ENCODE measurements at places on chromosomes 5 and 9. TPM values are rescaled to one million over a fixed set of nuclear protein-coding genes. Genes with fewer than 3 reads are reported as not detected.

Gene NMUR2
- total RNA-seq = not detected

Gene SPATA6L
- 0.65 TPM for total RNA-seq

Gene PCDHB4
- total RNA-seq = 0.22 TPM

Gene PDE6A
- total RNA-seq = not detected

Gene AUH
- total RNA-seq = 8.7 TPM

Gene PLPPR1
- total RNA-seq = not detected

Gene PPIC
- 116 TPM for total RNA-seq

Gene DMRT3
- total RNA-seq = not detected

Gene DAB2IP
- total RNA-seq = 19.7 TPM

Gene LRRC19
- total RNA-seq = not detected

- peak; percentile 31 for DNase-seq
- H3K36me3 ChIP-seq = no peaks in the 10 kb centered on the region
- peak overlapping the region; percentile 87 for H3K27ac ChIP-seq
- peaks cover 44% of the 10 kb centered on the region for H3K4me1 ChIP-seq
Measured at GRCh38 chr9:36029202-36029601, 7.5 kb upstream of the RECK start.

DNA sequence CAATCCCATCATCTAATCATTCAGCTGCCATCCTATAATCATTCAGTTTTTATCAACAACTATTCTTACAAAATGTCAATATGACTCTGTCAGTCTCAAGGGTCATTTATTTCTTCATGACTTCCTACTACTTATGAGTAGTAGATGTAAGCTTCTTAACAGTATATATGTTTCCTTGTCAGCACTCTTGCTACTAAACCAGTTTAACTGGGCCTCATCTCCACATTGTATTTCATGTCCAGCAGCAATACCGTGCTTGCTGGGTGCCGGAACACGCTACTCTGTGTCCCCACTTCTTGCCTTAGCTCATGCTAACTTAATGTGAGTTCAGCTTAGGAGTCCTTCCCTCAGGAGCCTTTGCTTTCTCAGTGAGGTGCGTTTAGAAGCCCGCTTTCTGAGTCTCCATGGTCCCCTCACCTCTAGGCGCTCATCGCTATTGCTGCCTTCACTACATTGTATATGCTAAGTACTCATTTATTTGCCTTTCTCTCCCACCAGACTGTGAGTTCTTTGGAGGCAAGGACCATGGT, 32.9 kb downstream of the ELL2 start:
- no peaks in the 10 kb centered on the region for H3K27me3 ChIP-seq
- peaks cover 64% of the 10 kb centered on the region for H3K4me1 ChIP-seq
- peaks cover 69% of the 10 kb centered on the region for H3K36me3 ChIP-seq
- no peak for DNase-seq
- H3K4me3 ChIP-seq = no peak overlapping the region

GRCh38 chr9:137330689-137331088, 28.6 kb upstream of the NRARP start:
- no peak overlapping the region for H3K27ac ChIP-seq
- DNase-seq = no peak
- no peaks in the 10 kb centered on the region for H3K36me3 ChIP-seq
- no peaks in the 10 kb centered on the region for H3K27me3 ChIP-seq

GRCh38 chr5:67361932-67362729, 165.5 kb upstream of the CD180 start:
- H3K27ac ChIP-seq = no peak overlapping the region
- DNase-seq = no peak
- no peaks in the 10 kb centered on the region for H3K36me3 ChIP-seq
- no peaks in the 10 kb centered on the region for H3K4me1 ChIP-seq

DNA sequence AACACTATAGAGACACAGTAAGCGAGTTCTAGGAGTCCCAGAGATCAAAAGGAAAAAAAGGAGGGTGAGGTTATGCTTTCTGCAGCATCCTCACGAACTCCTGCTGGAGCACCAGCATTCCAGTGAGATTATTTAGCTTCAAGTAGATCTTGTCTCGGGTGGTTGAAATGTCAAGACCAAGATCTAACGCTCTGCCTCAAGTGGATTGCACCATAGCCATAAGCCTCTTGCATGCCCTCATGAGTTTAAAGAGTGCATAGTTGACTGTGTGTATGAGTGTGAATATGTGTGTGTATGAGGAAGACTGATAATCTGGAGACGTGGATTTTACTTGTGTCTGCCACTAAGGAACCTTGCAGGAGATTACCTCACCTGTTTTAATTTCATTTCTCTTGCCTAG, 335.3 kb upstream of the ADAMTSL1 start:
- DNase-seq = no peak
- no peak overlapping the region for H3K27ac ChIP-seq
- H3K27me3 ChIP-seq = peaks cover 27% of the 10 kb centered on the region
- H3K36me3 ChIP-seq = no peaks in the 10 kb centered on the region

DNA sequence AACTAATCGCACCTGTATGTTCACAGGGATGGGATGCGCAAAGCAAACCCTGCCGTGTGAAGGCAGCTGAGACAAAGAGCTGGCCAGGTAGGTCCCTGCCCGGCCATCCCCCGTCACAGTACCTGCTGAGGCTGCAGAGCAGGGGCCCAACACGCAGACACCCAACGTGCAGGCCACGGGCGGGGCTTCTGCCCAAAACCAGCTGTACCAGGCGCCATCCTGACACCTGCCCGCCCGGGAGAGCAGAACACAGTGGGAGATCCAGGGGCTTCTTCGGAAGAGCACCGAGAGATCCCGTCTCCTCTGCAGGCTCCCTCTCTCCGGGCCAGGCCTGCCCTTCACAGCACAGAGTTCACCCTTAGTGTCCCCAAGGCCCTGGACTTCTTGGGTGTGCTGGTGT, 28.4 kb downstream of the ABO start:
- H3K4me1 ChIP-seq = no peaks in the 10 kb centered on the region
- peaks cover 69% of the 10 kb centered on the region for H3K27me3 ChIP-seq
- H3K4me3 ChIP-seq = no peak overlapping the region
- no peak overlapping the region for H3K27ac ChIP-seq

- DNase-seq = peak; percentile 77
- no peaks in the 10 kb centered on the region for H3K27me3 ChIP-seq
Measured at GRCh38 chr5:115543365-115544042, 1.1 kb downstream of the FEM1C start.

GRCh38 chr5:91104062-91104448, 279.1 kb downstream of the ARRDC3 start:
- no peak for DNase-seq
- no peaks in the 10 kb centered on the region for H3K27me3 ChIP-seq
- 0 out of 2 replicates have a peak, but pooled peaks cover 8% of the 10 kb centered on the region for H3K4me1 ChIP-seq
- H3K36me3 ChIP-seq = no peaks in the 10 kb centered on the region
- H3K27ac ChIP-seq = peak overlapping the region; percentile 13

DNA sequence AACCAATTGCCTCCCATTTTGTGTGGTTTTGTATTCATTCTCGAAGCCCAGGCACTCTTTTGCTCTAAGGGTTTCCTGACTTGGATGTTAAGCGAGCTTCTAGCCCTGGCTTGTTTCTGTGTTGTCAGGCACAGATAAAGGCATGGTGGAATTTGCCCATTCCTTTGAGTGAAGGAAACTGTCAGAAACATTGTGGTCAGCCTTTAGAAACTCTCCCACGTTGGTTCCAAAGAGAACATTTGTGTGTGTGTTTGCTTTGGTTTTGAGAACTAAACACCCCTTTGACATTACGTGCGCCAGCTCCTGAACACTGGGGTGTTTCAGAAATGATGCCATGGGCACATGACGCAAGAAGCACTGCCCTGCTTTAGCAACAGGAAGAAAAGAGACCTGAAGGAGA, 320.9 kb downstream of the NTRK2 start:
- no peaks in the 10 kb centered on the region for H3K4me1 ChIP-seq
- no peak overlapping the region for H3K4me3 ChIP-seq
- H3K27me3 ChIP-seq = no peaks in the 10 kb centered on the region
- no peak for DNase-seq
- no peaks in the 10 kb centered on the region for H3K36me3 ChIP-seq
- no peak overlapping the region for H3K27ac ChIP-seq

DNA sequence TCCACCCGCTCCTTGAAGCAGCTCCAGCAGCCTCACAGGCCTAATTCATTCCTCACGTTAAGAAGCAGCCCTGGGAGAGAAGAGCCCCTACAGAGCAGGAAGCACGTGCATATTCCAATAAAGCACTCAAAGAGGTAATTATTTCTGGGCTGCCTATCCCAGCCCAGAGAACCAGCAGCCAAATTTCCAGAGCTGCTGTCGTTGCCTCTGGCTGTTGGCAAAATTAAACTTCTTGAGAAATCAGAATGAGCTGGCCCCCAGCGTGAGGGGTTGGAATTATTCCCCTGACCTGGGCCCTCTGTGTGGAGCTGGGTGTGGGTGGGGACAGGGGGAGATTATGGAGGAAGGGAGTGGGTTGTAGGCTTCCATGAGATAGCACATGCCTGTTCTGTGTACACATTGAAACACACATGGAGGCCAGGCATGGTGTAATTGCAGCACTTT, 86.8 kb upstream of the HSPA9 start:
- no peaks in the 10 kb centered on the region for H3K36me3 ChIP-seq
- H3K27me3 ChIP-seq = no peaks in the 10 kb centered on the region
- H3K27ac ChIP-seq = no peak overlapping the region
- DNase-seq = no peak
- H3K4me3 ChIP-seq = no peak overlapping the region
- H3K4me1 ChIP-seq = no peaks in the 10 kb centered on the region

DNA sequence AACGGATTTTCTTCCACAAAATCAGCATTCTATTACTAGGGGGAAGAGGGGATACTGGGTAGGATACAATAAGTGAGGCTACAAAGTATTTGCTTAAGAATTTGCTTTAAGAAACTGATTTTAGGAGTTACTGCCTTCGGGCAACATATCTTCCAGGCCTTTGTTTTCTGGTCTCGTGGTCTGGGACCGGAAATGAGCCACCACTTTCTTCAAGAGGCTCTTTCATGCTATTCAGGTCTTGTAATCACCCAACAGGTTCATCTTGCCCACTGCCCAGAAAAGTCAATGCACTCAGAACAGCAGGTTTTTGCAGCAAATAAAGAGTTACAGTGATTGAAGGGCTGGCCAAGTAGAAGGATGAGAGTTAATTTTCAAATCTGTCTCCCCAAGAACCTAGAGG, 6.6 kb upstream of the AOPEP start:
- no peak overlapping the region for H3K27ac ChIP-seq
- no peak overlapping the region for H3K4me3 ChIP-seq
- 0 out of 2 replicates have a peak, but pooled peaks cover 8% of the 10 kb centered on the region for H3K4me1 ChIP-seq
- no peaks in the 10 kb centered on the region for H3K27me3 ChIP-seq

GRCh38 chr5:125865166-125865815, 557.9 kb upstream of the GRAMD2B start:
- 0 out of 2 replicates have a peak, but pooled peaks cover 4% of the 10 kb centered on the region for H3K4me1 ChIP-seq
- no peak overlapping the region for H3K4me3 ChIP-seq
- H3K27ac ChIP-seq = no peak overlapping the region
- no peaks in the 10 kb centered on the region for H3K36me3 ChIP-seq

- DNase-seq = no peak
- no peak overlapping the region for H3K27ac ChIP-seq
- no peak overlapping the region for H3K4me3 ChIP-seq
- no peaks in the 10 kb centered on the region for H3K27me3 ChIP-seq
Measured at GRCh38 chr5:129406440-129406839, 53.7 kb upstream of the ADAMTS19 start.

DNA sequence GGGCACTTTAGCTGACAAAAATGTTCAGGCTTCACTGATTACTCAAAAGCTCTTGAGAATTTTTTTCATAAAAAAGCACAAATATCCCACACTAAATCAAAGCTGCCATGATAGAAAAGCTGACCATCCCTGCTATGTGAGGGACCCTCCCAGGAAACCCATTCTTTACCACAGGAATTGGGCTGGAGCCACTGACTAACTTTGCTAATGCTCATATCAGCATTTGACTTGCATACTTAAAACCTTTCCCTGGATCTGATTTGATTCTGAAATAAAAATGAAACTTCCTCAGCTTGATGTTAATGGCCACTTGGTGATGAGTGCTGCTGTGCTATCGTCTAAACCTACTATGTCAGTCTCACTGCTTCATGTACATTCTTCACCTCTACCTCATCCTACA, 243.6 kb downstream of the PRELID2 start:
- H3K36me3 ChIP-seq = no peaks in the 10 kb centered on the region
- H3K27ac ChIP-seq = no peak overlapping the region
- peaks cover 25% of the 10 kb centered on the region for H3K4me1 ChIP-seq
- no peak overlapping the region for H3K4me3 ChIP-seq
- H3K27me3 ChIP-seq = no peaks in the 10 kb centered on the region
- DNase-seq = no peak

- H3K4me1 ChIP-seq = no peaks in the 10 kb centered on the region
- H3K27ac ChIP-seq = no peak overlapping the region
- no peak overlapping the region for H3K4me3 ChIP-seq
- H3K27me3 ChIP-seq = no peaks in the 10 kb centered on the region
Measured at GRCh38 chr5:166022065-166022464, 2269.4 kb upstream of the WWC1 start.

GRCh38 chr5:15627109-15627508, 127.1 kb downstream of the FBXL7 start:
- H3K27me3 ChIP-seq = no peaks in the 10 kb centered on the region
- peaks cover 12% of the 10 kb centered on the region for H3K4me1 ChIP-seq
- DNase-seq = no peak
- no peaks in the 10 kb centered on the region for H3K36me3 ChIP-seq

- H3K27me3 ChIP-seq = no peaks in the 10 kb centered on the region
- H3K4me3 ChIP-seq = no peak overlapping the region
- H3K27ac ChIP-seq = no peak overlapping the region
- H3K4me1 ChIP-seq = peaks cover 24% of the 10 kb centered on the region
Measured at GRCh38 chr9:5557606-5558587, 47.6 kb downstream of the PDCD1LG2 start.

DNA sequence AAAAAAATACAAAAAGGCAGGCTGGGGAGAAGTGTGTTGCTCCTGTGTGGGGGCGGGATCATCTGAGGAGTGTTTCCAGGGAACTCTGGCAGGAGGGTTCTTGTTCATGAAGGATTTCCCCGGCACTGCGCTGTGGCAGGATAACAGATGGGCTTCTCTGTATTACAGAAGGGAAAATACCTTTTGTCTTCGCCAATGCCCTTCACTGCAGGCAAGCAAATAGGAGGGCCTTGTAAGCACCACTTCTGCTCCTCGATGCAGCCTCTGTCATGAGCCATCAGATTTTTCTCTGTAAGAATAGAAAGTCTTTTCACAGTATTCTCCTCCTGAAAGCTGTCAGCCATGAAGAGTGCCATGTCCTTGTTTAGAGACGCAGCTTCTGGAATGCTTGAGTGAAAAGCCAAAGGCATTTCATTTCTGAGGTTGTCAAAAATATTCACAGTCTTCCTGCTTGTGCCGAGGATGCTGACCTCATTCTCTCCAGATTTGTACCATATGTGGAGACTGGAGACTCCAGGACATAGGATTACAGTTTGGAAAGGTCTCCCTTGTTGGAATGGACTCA, 294.0 kb downstream of the YTHDC2 start:
- no peaks in the 10 kb centered on the region for H3K27me3 ChIP-seq
- peaks cover 29% of the 10 kb centered on the region for H3K4me1 ChIP-seq

- no peak overlapping the region for H3K27ac ChIP-seq
- no peaks in the 10 kb centered on the region for H3K27me3 ChIP-seq
- no peak for DNase-seq
Measured at GRCh38 chr9:125412166-125412565, 150.5 kb downstream of the GAPVD1 start.

GRCh38 chr9:79686381-79687130, 114.8 kb downstream of the TLE4 start:
- no peaks in the 10 kb centered on the region for H3K27me3 ChIP-seq
- H3K4me1 ChIP-seq = peaks cover 31% of the 10 kb centered on the region
- peak overlapping the region; percentile 55 for H3K4me3 ChIP-seq
